HT1080 (cell line): ENCODE measurements at places on chromosomes 7 and 10.

DNA sequence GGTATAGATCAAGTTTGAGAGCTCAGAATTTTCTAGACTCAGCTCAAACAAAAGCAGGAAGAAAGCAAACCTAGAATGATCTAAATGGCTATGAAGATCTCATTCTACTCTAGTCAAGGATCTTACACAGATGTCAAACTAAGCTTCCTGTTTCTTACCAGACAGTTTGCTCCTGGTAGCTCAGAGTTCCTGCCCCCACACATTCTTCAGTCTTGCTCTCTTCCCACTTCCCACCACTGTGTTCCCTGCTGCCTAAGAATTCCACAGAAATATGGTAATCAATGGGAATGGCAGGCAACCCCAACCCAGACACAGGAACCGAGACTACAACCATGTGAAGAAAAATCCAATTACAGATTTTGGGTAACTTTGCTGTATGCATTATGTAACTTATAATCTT, 133.4 kb upstream of the PTN start:
- peak; percentile 39 for DNase-seq

GRCh38 chr7:82419200-82419599, 24.4 kb downstream of the CACNA2D1 start:
- DNase-seq: no peak

DNA sequence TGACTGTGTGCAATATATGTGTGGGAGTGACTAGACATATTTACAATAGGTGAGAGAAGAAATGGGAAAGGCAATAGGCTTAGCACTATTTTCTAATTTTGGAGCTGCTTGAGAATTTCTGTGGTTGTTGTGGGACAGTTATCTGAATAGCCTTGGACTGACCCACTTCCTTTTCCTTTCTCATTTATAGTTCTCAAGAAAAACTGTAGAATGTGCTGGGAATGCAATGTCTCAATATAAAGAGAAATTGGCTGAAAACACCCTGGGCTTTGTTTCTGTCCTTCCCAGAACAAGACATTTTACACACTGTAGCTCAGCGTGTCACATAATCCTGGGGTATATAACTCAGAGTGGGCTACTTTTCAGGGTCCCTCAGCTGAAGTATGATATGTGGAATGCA, 153.0 kb upstream of the RHOBTB1 start:
- peak; percentile 17 for DNase-seq

DNA sequence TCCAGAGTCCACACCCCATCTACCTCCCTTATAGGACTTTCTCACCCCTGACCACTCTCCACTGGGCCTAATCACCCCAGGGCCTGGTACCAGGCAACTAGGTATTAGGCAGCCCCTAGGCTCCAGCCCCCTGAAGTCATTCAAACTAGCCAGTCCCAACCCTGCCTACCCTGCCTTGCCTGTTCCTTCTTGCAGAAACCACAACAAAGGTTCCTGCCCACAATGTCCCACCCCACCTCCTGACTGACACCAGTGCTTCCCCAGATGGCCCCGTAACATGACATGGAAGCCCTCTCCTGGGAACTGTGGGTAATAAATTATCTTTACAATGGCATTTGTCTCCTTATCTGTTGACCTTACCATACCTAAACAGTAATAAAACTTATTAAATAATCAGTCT, 100.6 kb upstream of the PDE1C start:
- DNase-seq: no peak

DNA sequence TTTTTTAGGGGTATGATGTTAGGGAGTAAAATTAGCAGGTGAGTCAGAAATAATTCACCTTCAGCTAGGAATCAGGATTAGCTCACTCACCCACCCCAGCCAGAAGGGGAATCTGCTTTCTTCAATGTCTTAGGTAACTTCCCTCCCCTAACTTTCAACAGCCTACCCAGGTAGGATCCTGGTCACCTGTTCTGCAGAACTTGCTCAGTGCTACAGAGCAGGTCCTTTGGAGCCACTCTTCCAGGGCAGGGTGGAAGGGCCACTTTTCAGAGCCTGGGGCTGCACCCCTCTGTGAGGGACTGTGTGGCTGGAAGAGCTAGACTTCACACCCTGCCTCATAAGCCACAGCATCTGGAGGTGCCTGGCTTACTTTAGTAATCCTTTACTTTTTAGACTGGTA, 58.1 kb downstream of the SHH start:
- no peak for DNase-seq

- DNase-seq: no peak
Measured at GRCh38 chr7:109967406-109967805, 1123.5 kb upstream of the LRRN3 start.

DNA sequence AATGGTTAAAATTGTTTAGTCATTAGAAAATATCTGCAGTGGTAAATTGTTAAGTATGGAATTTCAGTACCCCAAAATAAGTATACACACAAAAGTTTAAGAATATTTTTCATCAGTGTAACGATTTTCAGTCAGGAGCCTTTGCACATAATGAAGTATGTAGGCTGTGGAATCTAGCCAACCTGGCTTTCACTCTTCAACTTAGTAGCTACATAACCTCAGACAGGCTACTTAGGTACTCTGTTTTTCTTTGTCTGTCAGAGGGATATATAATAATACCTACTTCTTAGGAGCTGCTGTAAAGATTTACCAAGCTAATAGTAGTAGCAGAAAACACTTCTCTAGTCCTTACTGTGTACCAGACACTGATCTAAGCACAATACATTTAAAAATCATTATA, 137.5 kb downstream of the ZEB1 start:
- DNase-seq: no peak

DNA sequence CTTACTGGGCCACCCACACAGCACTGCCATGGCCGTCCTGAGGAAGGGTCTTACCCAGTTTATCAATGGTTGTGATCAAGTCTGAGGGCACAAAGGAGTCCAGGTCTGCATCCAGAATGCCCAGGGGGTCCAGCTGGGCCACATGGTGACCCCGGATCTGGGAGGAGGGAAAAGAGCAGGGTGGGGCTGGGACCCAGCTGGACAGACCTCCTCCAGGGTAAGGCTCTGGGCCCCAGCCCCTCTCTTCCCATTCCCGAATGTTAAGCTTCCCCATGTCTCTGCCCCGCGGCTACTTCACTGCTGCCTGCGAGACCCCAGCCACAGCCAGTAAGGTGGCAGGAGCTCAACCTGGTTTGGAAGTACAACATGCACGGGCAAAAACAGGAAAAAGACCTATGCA, 9.5 kb downstream of the OGDHL start:
- DNase-seq: no peak
